AG10803 (cell line): ENCODE measurements at places on chromosomes 7 and 10.

- peak; percentile 40 for DNase-seq
Observed at GRCh38 chr10:44478040-44478439, 93.1 kb upstream of the CXCL12 start.

GRCh38 chr7:94511718-94512117, 2.1 kb downstream of the CASD1 start:
- no peak for DNase-seq

GRCh38 chr10:59090817-59091622, 85.4 kb upstream of the PHYHIPL start:
- no peak for DNase-seq

- DNase-seq = no peak
Observed at GRCh38 chr10:124616836-124617130, 127.4 kb downstream of the FAM53B start.

GRCh38 chr7:30888747-30889146, 22.9 kb upstream of the AQP1 start:
- DNase-seq = peak; percentile 95

DNA sequence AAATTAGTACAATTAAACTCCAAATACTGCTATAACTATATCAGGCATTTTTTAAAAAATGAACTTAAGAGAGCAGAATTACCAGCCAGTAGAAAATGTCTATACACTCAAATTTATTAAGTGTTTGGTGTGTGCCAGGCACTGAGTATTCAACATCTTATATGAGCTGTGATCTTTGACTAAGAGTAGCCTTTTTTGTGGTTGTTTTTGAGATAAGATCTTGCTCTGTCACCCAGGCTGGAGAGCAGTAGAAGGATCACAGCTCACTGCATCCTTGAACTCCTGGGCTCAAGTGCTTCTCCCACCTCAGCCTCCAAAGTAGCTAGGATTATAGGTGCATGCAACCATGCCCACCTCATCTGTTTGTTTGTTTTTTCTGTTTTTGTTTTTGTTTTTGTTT, 102.5 kb upstream of the CELF2 start:
- DNase-seq = no peak

DNA sequence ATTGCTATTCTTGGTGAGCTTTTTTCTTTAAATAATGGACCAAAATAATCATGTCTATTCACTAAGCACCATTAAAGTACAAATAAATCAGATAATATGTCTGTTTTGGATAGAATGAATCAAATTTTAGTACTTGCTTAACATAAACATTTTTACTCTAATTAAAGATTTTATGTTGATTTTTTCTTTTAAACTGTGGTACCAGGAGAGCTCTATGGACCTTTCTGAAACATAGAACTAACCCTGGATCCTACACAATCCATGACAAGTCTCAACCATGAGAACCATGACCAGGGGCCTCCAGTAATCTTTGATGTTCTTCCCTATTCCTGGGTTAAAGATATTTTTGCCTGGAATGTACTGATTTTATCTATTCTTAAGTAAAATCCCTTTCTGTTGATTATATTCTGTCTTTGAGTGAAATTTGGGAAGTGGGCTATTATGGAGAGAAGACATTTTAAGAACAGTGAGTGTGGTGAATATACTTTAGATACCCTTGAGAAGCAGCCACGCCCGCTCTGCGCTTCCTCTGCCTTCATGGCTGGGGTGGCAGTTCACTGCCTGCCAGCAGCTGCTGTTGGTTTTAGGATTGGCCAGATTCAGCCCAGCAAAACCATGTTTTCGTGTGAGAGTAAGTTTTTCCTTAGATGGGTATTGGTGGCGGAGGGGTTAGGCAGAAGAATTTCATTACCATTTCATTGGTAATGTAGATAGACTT, 42.2 kb upstream of the BHLHA15 start:
- DNase-seq = no peak

- DNase-seq = peak; percentile 29
Observed at GRCh38 chr10:71383972-71384687, 12.6 kb upstream of the CDH23 start.

GRCh38 chr7:136205956-136206355, 228.8 kb upstream of the MTPN start:
- DNase-seq = no peak

GRCh38 chr10:21494191-21495001, 31.1 kb downstream of the SKIDA1 start:
- peak; percentile 28 for DNase-seq

GRCh38 chr10:63901228-63901627, 380.0 kb downstream of the REEP3 start:
- no peak for DNase-seq

GRCh38 chr10:98273057-98273850, 5.3 kb upstream of the LOXL4 start:
- no peak for DNase-seq

GRCh38 chr7:15765753-15766152, 79.3 kb upstream of the MEOX2 start:
- DNase-seq = no peak

DNA sequence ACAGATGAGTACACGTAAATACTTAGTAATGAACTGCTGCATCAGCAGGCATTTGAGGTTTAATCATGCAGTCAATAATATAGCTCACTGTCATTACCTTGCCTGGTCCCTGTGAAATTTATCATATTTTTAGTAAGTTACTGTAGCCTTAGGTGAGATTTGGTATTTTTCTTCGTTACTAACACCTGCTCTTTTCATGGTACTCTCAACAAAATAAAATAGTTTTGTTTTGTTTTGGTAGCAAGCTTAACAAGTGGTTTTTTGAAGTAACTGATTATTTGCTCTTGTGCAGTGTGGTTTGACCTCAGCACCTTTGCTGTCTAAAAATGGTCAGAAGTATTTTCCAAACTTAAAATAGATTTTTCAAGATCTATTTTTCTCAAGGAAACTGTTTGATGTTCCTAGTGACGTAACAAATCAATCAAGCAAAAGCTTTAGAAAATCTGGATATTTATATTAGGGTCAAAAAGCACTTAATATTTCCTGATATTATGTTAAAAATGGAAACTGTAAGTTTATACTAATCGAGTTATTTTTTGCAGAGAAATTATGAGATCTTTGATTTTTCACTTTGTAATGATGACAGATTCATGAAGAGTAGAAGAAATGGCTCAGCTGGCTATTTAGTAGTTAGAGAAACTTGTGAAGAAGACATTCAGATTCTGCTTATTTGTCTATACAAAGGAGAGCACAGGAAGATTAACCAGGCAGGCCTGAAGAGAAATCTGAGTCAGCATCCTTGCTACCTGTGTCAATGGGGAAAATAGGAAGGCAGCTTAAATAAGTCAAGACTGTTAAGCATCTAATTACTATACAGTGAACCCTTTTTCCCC, 21.0 kb upstream of the RPA3 start:
- DNase-seq = no peak

DNA sequence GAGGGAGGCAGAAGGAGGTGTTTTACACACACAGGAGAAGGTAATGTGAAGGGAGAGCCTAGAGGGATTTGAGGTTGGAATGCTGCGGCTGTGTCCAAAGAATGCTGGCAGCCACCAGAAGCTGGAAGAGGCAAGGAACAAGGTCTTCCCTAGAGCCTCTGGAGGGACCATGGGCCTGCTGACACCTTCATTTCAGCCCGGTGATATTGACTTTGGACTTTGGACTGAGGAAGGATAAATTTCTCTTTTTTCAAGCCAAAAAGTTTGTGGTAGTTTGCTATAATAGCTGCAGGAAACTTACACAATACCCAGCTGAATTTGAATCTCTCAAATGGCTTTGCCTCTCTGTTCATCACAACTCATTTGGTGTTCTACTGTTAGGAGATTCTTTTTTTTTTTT, 34.6 kb downstream of the UBN2 start:
- no peak for DNase-seq

DNA sequence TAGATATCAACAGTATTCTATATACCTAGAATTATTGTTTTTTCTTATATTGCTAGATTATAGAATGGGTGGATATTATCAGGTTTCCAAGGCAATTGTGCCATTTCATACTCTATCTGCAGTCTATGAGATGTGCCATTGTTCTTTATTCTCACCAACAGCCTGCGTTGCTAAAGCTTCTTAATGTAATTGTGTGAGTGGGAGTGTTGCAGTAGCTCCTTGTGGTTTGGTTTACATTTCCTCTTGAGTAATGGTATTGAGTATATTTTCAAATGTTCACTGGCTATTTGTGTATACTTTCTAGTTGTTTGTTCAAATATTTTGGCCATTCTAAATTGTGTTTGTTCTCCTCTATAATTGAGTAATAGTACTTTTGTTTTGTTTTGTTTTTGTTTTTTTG, 199.2 kb downstream of the TFEC start:
- no peak for DNase-seq

GRCh38 chr7:34155220-34155908, 250.0 kb downstream of the BMPER start:
- DNase-seq = peak; percentile 99

DNA sequence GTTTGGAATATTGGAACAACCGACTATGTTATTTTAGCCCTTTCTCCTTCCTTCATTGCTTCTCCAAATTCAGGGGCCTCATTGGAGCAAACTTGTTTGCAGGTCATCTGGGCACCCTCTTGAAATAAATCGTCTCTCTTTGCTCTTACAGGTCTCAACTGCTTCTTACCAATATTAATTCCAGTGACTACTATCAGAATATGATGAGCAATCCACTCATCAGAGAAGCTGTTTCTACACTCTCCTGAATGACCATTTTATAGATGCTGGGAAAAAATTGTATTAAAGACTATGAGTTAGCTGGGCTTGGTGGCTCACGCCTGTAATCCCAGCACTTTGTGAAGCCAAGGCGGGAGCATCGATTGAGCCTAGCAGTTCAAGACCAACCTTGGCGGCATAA, 12.5 kb upstream of the HNRNPF start:
- DNase-seq = no peak

- peak; percentile 70 for DNase-seq
Observed at GRCh38 chr10:87961314-87961713, 97.9 kb downstream of the PTEN start.

DNA sequence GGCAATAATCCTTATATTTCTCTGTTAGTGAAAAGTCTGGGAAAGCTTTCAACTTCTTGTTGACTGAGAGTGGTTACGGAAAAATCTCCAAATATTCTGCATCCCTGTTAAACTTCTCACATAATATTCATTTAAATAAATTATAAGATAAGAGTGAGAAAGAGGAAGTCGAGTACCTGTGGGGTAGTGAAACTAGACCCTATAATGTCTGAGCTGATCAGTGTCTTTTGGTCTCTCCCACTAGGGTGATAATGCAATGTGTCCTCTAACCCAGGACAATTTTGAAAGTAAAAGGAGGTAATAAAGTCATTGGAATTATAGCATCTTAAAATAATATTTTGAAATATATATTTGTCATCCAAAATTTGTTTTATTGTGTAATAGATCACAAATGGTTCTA, 2.1 kb upstream of the AGR3 start:
- DNase-seq = no peak

GRCh38 chr7:108557191-108557590, 12.3 kb downstream of the THAP5 start:
- DNase-seq = no peak

- DNase-seq = no peak
Observed at GRCh38 chr10:16745061-16745460, 72.2 kb downstream of the RSU1 start.

- DNase-seq = no peak
Observed at GRCh38 chr10:130854151-130854550, 457.4 kb downstream of the TCERG1L start.

- no peak for DNase-seq
Observed at GRCh38 chr7:94398841-94399240, 4.1 kb downstream of the COL1A2 start.

- no peak for DNase-seq
Observed at GRCh38 chr10:133212853-133213494, 17.0 kb upstream of the UTF1 start.

DNA sequence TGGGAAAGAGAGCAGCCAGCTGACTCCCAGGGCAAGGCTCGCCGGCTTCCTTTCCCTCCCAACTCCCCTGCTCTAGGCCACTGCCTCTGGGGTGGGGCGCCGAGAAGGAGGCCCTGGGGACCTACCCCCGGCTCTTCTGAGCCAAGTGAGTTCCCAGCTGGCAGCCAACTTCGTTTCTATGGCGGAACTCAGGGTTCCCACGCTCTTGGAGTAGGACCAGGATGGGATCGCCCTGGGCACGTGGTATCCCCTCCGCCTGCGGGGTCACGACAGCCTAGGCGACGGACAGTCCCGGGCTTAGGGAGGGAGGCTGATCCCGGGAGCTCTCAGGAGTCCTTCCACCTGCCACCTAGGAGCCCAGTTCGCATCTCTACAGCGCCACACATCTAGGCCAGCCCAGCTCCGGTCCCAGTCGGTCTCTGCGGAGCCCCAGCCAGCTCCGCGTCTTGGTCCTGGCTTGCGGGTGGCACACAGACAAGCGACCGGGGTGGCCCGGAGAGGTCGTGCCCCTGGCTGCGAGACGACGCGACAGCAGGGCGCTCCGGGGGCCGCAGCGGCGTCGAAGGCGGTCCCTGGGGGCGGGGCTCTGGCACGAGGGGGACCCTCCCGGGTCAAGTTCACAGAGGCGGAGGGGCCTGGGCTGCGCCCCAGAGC, 20.5 kb upstream of the GATA3 start:
- DNase-seq = no peak

- DNase-seq = no peak
Observed at GRCh38 chr10:33334153-33334804, at the start of gene NRP1. TSS of gene NRP1 (minus strand) at chr10:33334667. CDS start at chr10:33334382, 285 bp downstream.

DNA sequence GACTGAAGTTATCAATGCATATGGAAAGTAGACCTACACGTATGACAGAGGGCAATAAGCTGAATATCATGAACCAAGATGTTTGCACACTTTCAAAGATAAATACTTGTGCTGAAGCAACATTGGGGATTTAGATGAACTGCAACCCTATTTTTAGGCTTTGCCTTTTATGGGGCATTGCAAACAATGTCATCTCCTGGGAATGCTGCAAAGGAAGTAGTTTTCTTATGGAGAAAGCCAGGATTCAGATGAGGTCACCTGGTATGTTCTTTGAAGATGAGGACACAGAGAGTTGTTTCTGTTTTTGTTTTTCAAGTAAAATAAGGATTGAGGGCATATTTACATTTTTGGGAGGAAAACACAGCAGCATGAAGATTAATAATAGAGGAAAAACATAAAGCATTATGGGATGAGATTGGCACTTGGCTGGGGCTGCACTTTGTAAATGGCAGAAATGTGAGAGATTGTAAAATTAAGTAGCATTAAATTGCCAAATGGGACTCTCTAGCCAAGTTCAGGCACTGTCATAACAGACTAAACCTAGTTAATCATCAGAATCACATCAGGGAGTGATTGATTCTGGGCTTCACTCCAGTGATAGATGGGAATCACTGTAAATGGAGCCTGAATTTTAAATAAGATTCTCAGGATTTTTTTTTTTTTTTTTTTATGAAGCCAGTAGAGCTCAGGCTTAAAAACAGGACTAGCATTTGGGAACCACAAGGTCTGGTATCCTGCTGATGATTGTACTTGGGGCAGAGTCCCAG, 63.1 kb downstream of the MALRD1 start:
- no peak for DNase-seq

- no peak for DNase-seq
Observed at GRCh38 chr7:30145426-30145970, 10.7 kb downstream of the MTURN start.

- DNase-seq = no peak
Observed at GRCh38 chr7:142451296-142451695, 193.4 kb upstream of the PRSS58 start.

- DNase-seq = no peak
Observed at GRCh38 chr7:24283554-24283896, 465 bp upstream of the NPY start.
